Nephron progenitor cell (in vitro differentiated cells): ENCODE measurements at places on chromosomes 16 and 17.

GRCh38 chr17:27354491-27355081 is 60.7 kb downstream of the WSB1 start:
- no peak for DNase-seq

DNA sequence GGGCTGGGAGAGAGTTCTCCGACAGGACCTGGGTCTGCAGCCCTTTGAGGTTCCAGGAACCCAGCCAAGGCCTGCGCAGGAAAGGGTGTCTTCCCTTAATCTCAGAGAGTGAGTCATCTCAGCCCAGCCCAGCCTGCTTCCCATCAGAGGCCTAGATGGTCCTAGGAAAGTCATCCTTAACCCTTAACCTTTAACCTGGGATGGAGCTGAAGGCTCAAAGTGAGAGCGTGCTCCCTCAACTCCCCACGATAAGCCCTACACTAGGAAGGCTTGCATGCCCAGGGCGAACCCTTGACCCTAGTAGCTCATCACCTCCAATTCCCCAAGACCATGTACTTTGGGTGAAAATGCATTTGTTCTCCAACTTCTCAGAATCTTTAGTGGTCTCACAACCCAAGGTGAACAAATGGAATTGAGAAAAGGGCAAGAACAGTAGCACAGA is 4.8 kb upstream of the ATXN7L3 start:
- no peak for DNase-seq

GRCh38 chr17:7814969-7815368 is 19.0 kb upstream of the KDM6B start:
- no peak for DNase-seq

DNA sequence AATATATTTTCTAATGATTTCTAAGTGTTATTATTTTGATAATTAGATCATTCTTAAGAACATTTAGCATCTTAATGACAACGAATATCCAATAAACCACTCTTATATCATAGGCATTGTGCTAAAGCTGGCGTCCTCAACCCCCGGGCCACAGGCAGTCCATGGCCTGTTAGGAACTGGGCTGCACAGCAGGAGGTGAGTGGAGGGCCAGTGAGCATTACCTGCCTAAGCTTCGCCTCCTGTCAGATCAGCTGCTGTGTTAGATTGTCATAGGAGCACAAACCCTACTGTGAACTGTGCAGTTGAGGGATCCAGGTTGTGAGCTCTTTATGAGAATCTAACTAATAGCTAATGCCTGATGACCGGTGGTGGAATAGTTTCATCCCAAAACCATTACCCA is 3.7 kb downstream of the DUXB start:
- DNase-seq, result no peak

- DNase-seq, result no peak
Observed at GRCh38 chr16:53111078-53111791, 56.4 kb downstream of the CHD9 start.

GRCh38 chr16:14445937-14446715 is 183.9 kb downstream of the PARN start:
- no peak for DNase-seq

GRCh38 chr17:17480593-17481148 is 3.9 kb downstream of the MED9 start:
- DNase-seq, result no peak

- DNase-seq, result no peak
Observed at GRCh38 chr16:23155445-23156049, 6.3 kb upstream of the USP31 start.

DNA sequence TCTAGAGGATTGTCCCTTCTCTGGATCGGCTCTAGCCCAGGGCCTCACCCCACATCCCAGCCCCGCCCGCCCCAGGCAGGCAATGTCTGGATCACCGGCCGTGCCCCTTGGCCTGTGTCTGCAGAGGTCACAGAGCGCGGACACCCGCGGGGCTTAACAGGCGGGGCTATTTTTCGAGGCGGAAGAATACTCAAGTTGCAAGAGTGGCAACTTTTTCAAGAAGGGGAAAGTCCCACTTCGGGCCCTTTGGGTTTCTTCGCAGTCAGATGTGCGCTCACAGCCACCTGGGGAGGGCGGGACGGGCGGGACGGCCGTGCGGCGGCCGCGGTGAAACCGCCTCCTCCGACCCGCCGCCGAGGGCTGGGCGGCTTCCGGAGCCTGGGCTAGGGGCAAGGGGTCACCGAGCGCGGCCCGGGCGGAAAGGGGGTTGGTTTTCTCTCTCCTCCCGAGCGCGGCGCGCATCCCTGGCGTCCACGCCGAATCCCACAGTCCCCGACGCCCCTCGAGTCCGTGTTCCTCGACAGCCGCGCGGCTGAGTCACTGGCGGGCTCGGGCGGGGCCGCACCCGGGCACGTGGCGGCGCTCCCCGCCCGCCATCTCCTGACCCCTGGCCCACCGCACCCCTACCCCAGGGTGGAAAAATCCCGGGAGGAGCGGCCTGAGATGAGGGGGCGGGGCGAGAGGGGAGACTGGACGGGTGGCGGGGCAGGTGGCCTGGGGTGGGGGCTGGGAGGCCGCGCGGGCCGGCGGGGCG is 1.2 kb upstream of the PFN1 start:
- peak; percentile 75 for DNase-seq

GRCh38 chr17:2266045-2266864 is 37.3 kb downstream of the SMG6 start:
- no peak for DNase-seq

DNA sequence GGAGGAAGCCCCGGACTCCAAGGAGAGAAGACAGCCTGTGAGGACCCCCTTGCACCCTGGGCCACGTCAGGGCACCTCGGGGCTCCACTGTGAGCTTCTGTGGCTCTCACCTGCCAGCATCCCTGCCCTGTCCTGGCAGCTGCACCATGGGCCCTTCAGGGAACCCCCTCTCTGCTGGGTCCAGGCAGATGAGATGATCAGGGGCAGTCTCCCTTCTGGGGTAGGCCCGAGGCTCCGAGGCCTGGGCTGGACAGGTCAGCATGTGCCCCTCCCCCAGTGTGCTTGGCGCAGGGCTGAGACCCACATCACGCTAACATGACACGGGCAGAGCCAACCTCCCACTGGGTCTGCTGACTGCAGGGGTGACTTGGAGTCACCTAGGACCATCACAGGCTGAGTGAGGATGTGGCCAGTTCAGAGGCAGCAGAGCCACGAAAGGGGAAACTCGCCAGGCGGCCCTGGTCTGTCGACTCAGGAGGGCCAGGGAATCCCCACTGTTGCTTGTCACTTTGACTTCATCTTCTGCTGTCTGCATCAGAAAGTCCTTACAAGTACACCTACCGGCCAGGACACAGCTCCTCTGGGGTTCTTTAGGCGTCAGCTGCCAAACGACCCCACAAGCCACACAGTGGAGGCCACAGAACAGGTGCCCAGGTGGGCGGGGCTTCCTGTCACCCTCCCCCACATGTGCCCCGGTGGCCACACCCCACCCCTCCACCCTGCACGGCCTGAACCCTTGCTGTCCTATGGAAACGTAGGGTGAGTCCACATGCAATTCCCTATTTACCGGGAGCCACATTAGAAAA is 2.2 kb downstream of the GALNS start:
- no peak for DNase-seq

GRCh38 chr16:89847940-89848297 is 19.6 kb downstream of the SPIRE2 start:
- DNase-seq, result no peak

DNA sequence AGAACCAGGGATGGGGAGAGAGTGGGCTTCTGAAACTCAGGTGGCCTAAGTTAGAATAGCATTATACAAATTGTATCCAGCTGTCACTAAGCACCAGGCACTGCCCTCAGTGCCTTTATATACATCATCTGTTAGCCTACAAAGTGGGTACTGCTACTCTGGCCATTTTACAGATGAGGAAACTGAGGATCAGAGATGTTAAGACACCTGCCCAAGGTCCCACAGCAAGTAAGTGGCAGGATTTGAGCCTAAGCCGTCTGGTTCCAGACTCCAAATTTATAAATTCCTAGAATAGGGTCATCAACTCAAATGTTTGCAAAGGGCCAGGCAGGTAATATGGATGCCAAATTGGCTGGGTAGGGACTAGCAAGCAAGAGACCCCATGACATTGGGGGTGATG is 2.3 kb downstream of the ORAI3 start:
- DNase-seq, result no peak

DNA sequence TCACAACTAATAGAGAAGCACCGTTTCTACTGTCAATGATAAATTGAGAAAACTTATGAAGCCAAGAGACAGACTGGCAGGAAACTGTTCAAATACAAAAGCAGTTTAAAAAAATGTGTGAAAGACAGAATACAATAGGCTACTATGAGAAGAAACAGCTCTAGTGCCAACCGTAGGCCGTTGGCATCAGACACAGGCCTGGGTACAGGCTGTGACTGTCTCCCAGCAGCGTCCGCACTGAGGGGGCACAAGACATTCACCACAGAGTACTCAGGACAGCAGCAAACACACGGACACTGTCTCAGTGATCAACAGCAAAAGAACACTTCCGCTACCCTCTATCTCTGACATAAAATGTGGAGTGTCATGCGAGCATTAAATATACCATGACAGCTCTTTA is 7.8 kb upstream of the C1QBP start:
- DNase-seq, result no peak

- DNase-seq, result peak; percentile 46
Observed at GRCh38 chr16:1825864-1826690, 548 bp downstream of the HAGH start.

- DNase-seq, result no peak
Observed at GRCh38 chr17:73838815-73839214, 194.6 kb upstream of the SDK2 start.

- no peak for DNase-seq
Observed at GRCh38 chr16:4679156-4679849, 14.1 kb upstream of the NUDT16L1 start.

GRCh38 chr17:38881600-38882191 is 11.8 kb downstream of the LASP1 start:
- no peak for DNase-seq

GRCh38 chr17:27525836-27526603 is 69.8 kb downstream of the KSR1 start:
- no peak for DNase-seq

GRCh38 chr16:57447186-57447962 is at the start of the genes CIAPIN1 and COQ9:
Gene CIAPIN1, minus strand, starts transcription at chr16:57447385. Its CDS starts 6,457 bp downstream, at chr16:57440928.
Gene COQ9, plus strand, starts transcription at chr16:57447479. Its CDS starts 27 bp downstream, at chr16:57447506.
- DNase-seq, result peak; percentile 89

- no peak for DNase-seq
Observed at GRCh38 chr17:47834756-47835155, 3.3 kb downstream of the LRRC46 start.

GRCh38 chr17:48760411-48760810 is 31.9 kb upstream of the HOXB13 start:
- DNase-seq, result no peak

- no peak for DNase-seq
Observed at GRCh38 chr17:73589363-73589980, 54.8 kb downstream of the SDK2 start.

DNA sequence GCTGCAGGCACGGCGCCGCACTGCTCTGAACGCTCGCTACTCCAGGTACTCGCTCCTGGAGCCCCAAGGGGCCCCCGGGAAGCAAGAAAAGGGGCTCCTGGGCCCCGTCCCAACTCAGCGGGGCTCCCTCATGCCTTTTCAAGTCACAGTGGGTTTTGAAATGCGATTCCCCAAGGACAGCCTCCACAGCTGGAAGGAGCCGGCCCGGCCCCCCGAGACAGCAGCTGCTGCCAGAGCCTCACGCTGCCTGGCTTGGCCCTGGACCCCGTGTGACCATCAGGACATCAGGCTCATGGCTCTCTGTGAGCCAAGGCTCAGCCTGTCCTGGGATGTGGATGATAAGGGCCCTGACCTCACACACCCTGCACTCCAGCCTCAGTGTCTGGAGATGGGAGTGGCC is 80.6 kb downstream of the LMF1 start:
- DNase-seq, result no peak

DNA sequence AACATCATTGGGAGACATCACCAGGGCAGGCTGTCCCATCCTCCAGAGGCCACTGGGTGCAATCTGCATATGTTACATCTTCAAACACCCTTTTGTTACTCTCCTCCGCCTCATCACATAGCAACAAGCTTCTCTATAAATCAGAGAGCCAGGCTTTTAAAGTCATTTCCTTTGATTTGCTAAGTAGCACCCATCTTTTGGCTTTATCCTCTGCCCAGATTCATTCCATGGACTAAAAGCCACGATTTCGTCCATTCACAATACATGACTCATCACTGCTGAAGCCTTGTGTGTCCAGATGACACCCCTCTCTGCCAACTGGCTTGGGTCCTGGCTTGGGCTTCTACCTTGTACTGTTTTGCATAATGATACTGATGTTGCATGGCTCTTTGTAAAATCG is 2.0 kb upstream of the KRT38 start:
- no peak for DNase-seq

DNA sequence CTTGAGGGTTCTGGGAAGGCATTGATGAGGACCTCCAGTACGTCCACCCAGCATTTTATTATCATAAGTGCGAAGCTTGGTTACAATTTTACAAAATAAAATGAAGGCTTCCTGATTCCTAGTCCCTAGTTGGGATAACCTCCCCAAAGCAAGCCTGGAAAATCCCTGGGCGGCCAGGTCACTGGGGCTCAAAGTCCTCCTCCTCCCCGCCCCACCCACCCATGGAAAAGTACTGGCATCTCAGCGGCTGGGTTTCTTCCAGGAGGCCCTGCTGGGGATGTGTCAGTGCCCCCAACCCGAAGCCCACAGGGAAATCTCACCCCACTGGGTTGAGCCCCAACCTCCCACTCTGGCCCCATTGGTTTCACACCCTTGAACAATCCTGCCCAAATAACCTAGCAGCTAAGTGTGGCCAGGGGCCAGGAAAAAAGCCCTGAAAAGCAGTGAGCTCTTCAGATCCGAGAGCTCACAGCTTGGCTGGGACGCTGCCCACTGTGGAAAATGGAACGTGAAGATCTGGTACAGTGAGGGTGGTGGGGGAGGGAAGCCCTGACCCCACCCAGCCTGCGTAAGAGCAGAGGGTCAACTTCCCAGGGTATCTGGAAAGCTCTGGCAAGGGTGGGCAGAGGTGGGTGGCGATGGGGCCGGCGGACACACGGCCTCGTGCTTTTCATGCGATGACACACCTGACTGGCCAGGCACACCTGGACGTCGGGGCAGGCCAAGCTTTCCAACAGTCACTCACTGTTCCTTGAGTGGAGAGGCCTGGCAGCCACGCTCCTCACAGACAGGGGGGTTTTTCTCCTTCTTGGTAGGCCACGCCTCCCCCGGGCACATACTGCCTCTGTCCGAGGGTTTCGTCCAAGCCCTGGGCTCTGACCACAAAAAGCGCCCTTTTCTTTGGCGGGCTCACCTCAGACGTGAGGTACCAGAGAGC is 324.5 kb downstream of the SOX9 start:
- DNase-seq, result no peak

- DNase-seq, result no peak
Observed at GRCh38 chr16:56614549-56614991, 6.2 kb downstream of the MT2A start.

GRCh38 chr16:5354645-5355044 is 257.1 kb upstream of the EEF2KMT start:
- no peak for DNase-seq
